ENCODE measurements at places on chromosomes 5 and 9. TPM values are rescaled to one million over a fixed set of nuclear protein-coding genes. Genes with fewer than 3 reads are reported as not detected.

- H3K4me3 ChIP-seq, result no peak overlapping the region
- no peaks in the 10 kb centered on the region for H3K36me3 ChIP-seq
- H3K4me1 ChIP-seq, result peaks cover 6% of the 10 kb centered on the region
- H3K27me3 ChIP-seq, result no peaks in the 10 kb centered on the region
- DNase-seq, result no peak
Measured at GRCh38 chr5:67178085-67178484, 18.5 kb downstream of the CD180 start.

DNA sequence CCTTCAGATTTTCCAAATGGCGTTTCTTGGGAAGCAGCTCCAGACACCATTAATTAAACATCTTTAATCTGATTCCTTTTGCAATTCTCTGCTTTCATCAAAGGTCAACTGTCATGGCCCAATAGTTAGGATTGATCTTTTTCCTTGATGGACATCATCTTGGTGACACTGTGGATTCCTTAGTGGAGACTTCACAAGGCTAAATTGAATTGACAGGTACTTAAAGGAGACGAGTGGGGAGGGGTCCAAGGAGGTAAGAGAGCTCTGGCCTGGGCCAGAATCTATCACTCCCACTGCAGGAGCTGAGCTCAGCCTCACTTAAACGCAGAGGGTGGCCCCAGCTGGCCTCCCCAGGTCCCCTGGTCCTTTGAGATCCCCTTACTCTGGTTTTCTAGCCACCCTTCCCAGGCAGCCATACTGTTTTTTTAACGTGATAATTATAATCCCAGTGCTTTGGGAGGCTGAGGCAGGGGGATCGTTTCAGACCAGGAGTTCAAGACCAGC lies 9.9 kb upstream of the HMCN2 start:
- H3K27me3 ChIP-seq, result no peaks in the 10 kb centered on the region
- no peaks in the 10 kb centered on the region for H3K4me1 ChIP-seq
- no peak overlapping the region for H3K4me3 ChIP-seq
- no peaks in the 10 kb centered on the region for H3K36me3 ChIP-seq
- DNase-seq, result no peak

- no peak for DNase-seq
- no peaks in the 10 kb centered on the region for H3K27me3 ChIP-seq
- no peaks in the 10 kb centered on the region for H3K4me1 ChIP-seq
- no peak overlapping the region for H3K27ac ChIP-seq
- H3K4me3 ChIP-seq, result no peak overlapping the region
Measured at GRCh38 chr9:71920456-71921189, 9.2 kb downstream of the C9orf85 start.

GRCh38 chr9:4207881-4208615 lies 91.8 kb downstream of the GLIS3 start:
- no peaks in the 10 kb centered on the region for H3K27me3 ChIP-seq
- no peaks in the 10 kb centered on the region for H3K36me3 ChIP-seq
- DNase-seq, result no peak
- H3K4me1 ChIP-seq, result no peaks in the 10 kb centered on the region
- no peak overlapping the region for H3K4me3 ChIP-seq

DNA sequence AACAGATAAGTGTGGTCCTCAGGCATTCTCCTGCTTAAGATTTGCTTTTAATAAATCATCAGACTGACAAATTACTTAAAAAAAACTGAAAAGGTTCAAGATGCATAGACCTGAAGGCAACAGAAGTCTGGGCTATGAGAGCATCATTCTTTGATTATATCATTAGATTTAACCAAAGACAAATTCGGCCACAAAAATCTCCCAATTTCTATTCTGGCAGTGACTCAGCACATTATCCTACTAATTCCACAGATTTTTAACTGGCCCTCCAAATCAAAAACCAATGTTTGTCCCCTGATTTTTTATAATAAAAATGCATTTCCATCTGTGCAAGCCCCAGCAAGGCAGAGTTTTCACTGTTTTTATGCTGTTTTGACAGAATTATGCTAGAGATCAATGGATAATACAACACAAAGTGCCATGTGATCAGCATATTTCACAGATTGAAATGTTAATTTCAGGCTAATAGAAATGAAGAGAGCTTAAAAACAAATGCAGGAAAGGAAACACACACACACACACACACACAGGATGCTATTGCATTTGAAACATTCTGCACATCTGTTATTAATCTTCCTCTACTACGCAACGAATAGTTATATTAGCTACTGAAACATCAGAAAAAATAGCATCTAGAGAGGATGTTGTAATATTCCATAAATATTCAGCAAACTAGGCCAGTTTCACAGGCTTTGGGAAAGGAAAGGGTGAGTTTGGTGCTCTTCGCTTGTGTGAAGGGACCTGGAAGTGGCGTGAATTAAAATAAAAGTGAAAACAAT lies 177.6 kb upstream of the ST8SIA4 start:
- H3K27ac ChIP-seq, result no peak overlapping the region
- no peak overlapping the region for H3K4me3 ChIP-seq
- H3K27me3 ChIP-seq, result no peaks in the 10 kb centered on the region
- H3K4me1 ChIP-seq, result no peaks in the 10 kb centered on the region

- peak overlapping the region; percentile 40 for H3K27ac ChIP-seq
- no peaks in the 10 kb centered on the region for H3K36me3 ChIP-seq
- DNase-seq, result no peak
- no peak overlapping the region for H3K4me3 ChIP-seq
Measured at GRCh38 chr5:154898210-154898609, 39.8 kb downstream of the CNOT8 start.

GRCh38 chr5:177071666-177072385 lies 14.9 kb upstream of the FGFR4 start:
- no peak overlapping the region for H3K4me3 ChIP-seq
- no peaks in the 10 kb centered on the region for H3K36me3 ChIP-seq
- DNase-seq, result peak; percentile 50
- H3K27ac ChIP-seq, result no peak overlapping the region
- H3K4me1 ChIP-seq, result no peaks in the 10 kb centered on the region

DNA sequence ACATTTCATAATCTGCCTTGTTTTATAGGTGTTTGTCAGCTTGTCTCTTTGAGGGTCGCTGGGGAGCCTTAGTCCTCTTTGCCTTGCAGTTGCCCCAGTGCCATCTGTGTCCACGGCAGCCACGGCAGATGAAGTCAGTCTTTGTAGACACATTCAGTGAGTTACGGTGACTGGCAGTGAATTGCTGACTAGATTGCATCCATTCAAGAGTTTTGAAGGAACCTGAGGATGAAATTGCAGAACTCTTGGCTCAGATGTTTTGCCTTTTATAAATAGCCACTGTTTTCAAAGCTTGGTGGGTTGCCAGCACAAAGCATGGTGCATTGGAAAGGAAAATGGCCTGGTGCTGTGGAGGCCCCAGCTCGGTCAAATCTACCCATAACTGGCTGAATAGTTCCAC lies 125.6 kb downstream of the TRIO start:
- H3K4me3 ChIP-seq, result no peak overlapping the region
- peak overlapping the region; percentile 52 for H3K27ac ChIP-seq
- H3K27me3 ChIP-seq, result no peaks in the 10 kb centered on the region
- H3K36me3 ChIP-seq, result no peaks in the 10 kb centered on the region

DNA sequence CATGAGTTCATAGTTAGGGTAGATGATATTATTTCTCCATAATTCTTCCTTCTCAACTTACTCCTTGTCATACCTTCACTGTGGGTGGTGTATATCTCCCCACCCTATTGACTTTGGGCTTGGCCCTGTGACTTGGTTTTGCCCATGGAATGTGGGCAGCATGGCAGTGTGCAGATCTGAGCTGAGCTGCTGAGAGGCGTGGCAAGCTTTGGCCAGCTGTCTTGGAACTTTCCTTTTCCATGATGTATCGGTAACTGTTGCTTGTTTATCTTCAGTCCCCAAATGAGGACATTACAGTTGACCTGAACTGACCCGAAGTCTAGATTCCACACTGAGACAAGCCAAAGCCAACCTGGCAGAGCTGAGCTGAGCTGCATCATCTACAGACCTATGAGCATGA lies 70.4 kb downstream of the RALGPS1 start:
- no peak overlapping the region for H3K27ac ChIP-seq
- no peak overlapping the region for H3K4me3 ChIP-seq
- H3K27me3 ChIP-seq, result no peaks in the 10 kb centered on the region
- DNase-seq, result no peak

- no peak overlapping the region for H3K27ac ChIP-seq
- no peaks in the 10 kb centered on the region for H3K36me3 ChIP-seq
- no peaks in the 10 kb centered on the region for H3K4me1 ChIP-seq
- no peak overlapping the region for H3K4me3 ChIP-seq
Measured at GRCh38 chr5:72133212-72133990, 26.1 kb downstream of the MAP1B start.

DNA sequence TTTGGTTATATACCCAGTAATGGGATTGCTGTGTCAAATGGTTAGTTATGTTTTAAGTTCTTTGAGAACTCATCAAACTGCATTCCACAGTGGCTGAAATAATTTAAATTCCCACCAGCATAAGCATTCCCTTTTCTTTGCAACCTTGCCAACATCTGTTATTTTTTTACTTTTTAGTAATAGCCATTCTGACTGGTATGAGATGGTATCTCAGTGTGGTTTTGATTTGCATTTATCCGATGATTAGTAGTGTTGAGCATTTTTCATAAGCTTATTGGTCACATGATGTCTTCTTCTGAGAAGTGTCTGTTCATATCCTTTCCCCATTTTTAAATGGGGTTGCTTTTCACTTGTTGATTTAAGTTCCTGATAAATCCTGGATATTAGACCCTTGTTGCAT lies 435.7 kb upstream of the RIOK2 start:
- no peaks in the 10 kb centered on the region for H3K4me1 ChIP-seq
- no peak for DNase-seq
- H3K4me3 ChIP-seq, result no peak overlapping the region

- H3K27ac ChIP-seq, result peak overlapping the region; percentile 99
- H3K4me1 ChIP-seq, result peaks cover 18% of the 10 kb centered on the region
- H3K27me3 ChIP-seq, result no peaks in the 10 kb centered on the region
- no peak for DNase-seq
- no peaks in the 10 kb centered on the region for H3K36me3 ChIP-seq
- H3K4me3 ChIP-seq, result peak overlapping the region; percentile 91
Measured at GRCh38 chr9:33165263-33166151, 1.6 kb downstream of the B4GALT1 start.

- no peak for DNase-seq
- no peaks in the 10 kb centered on the region for H3K36me3 ChIP-seq
- H3K4me1 ChIP-seq, result no peaks in the 10 kb centered on the region
- peak overlapping the region; percentile 99 for H3K4me3 ChIP-seq
Measured at GRCh38 chr5:127517110-127517479, 345 bp upstream of the PRRC1 start.

DNA sequence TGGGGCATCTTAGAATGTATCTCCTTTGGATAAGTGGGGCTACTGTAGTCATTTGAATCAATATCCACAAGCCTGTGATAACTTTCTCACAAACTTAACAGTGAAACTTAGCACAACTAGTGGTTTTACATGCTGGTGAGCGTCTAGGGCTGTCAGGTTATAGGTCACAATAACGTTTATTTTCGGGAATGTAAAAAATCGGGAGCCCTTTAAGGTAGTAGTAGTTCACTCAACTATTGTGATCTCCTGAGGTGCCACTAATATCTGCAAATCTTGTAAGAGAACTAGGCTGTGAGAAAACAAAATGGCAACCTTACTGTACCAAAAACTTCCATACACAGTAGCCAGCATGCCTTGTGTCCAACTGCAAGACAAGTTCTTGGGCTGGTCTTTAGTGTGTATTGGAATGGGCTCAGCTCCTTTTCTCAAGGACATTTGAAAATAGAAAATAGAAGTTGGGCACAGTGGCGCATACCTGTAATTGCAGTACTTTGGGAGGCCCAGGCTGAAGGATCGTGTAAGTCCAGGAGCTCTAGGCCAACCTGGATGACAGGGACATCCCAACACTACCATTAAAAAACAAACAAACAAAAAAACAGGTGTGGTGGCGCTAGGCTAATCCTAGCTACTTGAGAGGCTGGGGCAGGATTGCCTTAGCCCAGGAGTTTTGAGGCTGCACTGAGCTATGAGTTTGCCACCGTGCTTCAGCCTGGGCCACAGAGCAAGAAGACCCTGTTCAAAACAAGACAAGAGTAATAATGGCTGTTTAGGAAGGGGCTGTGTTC lies 5.2 kb upstream of the PKN3 start:
- no peaks in the 10 kb centered on the region for H3K4me1 ChIP-seq
- no peaks in the 10 kb centered on the region for H3K27me3 ChIP-seq
- DNase-seq, result no peak
- H3K36me3 ChIP-seq, result no peaks in the 10 kb centered on the region
- no peak overlapping the region for H3K27ac ChIP-seq

RASGRF2 gene
- total RNA-seq, result 15.7 TPM

MED7 gene
- total RNA-seq, result 14.4 TPM

HAVCR2 gene
- 10.8 TPM for total RNA-seq

PPP3R2 gene
- total RNA-seq, result not detected

DRD1 gene
- total RNA-seq, result 0.33 TPM

SNCAIP gene
- total RNA-seq, result 9.8 TPM

PKN3 gene
- total RNA-seq, result 7.0 TPM

GPRIN1 gene
- 1.2 TPM for total RNA-seq

RETREG1 gene
- 37.7 TPM for total RNA-seq

EIF4E1B gene
- 1.6 TPM for total RNA-seq

ALDH1B1 gene
- 10.2 TPM for total RNA-seq

CDH18 gene
- total RNA-seq, result not detected

BTNL9 gene
- total RNA-seq, result 169 TPM

Measured in breast epithelium (tissue), 4 donors.